ENCODE measurements at places on chromosomes 2 and 18.

GRCh38 chr18:6327485-6327884 is 87.2 kb downstream of the L3MBTL4 start:
- no peak for DNase-seq

DNA sequence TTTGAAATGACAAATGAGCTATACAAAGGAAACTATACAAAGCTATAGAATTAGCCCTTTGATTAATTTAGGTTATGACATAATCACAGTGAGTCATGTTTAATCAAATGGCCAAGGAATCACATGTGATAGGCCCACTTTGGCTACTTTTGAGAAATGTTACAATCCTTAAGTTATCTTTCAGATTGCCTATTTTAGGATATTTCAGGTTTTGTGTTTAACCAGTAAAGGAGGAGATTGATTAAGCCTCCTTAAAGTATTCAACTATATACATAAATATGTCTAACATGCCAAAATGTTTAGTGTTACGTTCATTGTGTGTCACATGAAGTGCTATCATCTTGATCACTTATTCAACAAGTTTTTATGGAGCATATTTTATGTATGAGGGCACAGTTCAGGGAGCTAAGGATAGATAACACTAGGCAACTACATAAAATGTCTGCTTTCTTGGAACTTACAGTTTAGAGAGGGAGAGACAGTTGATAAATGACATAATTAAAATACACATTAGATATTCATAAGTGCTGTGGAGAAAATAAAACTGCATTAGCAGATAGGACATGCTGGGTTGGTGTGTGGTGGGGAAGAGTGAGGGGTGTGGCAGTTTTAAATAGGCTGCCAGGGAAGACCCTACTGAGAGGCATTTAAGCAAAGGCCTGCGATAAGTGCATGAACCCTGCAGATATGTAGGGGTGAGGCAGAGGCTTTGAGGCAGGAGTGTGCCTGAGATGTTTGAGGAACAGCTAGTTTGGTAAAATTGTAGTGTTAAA is 77.2 kb downstream of the LTBP1 start:
- DNase-seq, result no peak

- DNase-seq, result no peak
Observed at GRCh38 chr2:12607971-12608370, 108.8 kb upstream of the TRIB2 start.

GRCh38 chr2:65019675-65020195 is 30.5 kb downstream of the SLC1A4 start:
- DNase-seq, result no peak

DNA sequence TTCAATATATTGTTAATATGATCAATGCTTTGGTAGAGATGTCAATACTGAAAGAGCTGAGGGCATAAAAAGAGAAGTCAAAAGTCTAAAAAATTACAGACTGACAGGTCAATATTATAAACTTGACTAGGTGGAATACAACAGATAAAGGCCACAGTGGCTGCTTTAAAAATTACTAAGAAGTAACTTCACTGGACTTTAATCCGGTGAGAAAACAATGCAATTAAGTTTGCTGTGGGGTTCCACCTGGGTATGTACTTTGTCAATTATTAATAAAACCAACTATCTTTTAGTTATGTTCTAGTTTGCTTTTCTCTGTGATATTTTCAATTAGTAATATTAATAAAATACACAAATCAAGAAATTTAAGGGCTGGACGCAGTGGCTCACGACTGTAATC is 44.7 kb downstream of the RAPH1 start:
- DNase-seq, result no peak

DNA sequence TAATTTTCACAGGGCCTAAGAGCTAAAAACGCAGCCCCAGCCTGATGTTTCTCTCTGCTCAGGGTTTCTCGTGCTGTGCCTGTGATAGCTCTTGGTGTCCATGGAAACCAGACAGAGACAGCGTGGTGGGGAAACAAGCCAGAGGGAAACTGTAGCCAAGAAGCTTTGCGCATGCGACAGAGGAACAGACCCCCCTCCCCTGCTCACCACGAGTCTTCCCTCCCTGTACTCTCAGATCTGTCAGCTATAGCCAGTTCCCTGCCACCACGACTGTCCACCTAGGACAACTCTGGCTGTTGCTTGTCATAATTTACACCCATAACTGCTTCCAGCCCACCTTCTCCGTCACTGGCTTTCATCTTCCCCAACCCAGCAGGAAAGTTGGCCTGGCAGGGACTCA is 13.2 kb upstream of the DNAJC27 start:
- peak; percentile 91 for DNase-seq

- no peak for DNase-seq
Observed at GRCh38 chr2:134083548-134083947, 170.3 kb upstream of the MGAT5 start.

Measured in left hindlimb (tissue), 1 donor.